Spleen (tissue), 13 donors: ENCODE measurements at places on chromosomes 12 and 14. TPM values are rescaled to one million over a fixed set of nuclear protein-coding genes. Genes with fewer than 3 reads are reported as not detected.

TMEM52B gene
- 0.40 TPM for total RNA-seq

CCDC184 gene
- 0.81 TPM for total RNA-seq

DIO3 gene
- total RNA-seq = 0.20 TPM

POLE2 gene
- 4.2 TPM for total RNA-seq

CYP46A1 gene
- total RNA-seq = 0.49 TPM

MYO1H gene
- total RNA-seq = not detected

SCYL2 gene
- total RNA-seq = 72.4 TPM

SERPINA4 gene
- not detected for total RNA-seq

CS gene
- total RNA-seq = 122 TPM

PIANP gene
- not detected for total RNA-seq

SERPINA10 gene
- total RNA-seq = not detected

TTC8 gene
- total RNA-seq = 17.7 TPM

BICD1 gene
- total RNA-seq = 57.7 TPM

SAMD4A gene
- total RNA-seq = 31.0 TPM

RDH12 gene
- total RNA-seq = not detected

APOF gene
- not detected for total RNA-seq

GUCY2C gene
- not detected for total RNA-seq

KRT5 gene
- total RNA-seq = 1.4 TPM

CELA1 gene
- total RNA-seq = not detected

PTGER2 gene
- 16.2 TPM for total RNA-seq

KIF21A gene
- 17.6 TPM for total RNA-seq

PTPRB gene
- total RNA-seq = 122 TPM

IFNG-AS1 gene
- total RNA-seq = 5.6 TPM

CDKN3 gene
- total RNA-seq = 6.4 TPM

POP5 gene
- total RNA-seq = 34.6 TPM

WNT5B gene
- total RNA-seq = 4.9 TPM
